Activated CD4-positive, CD25-positive, alpha-beta regulatory T cell treated with anti-CD3 and anti-CD28 coated beads, Interleukin-2, amount 50 U/mL, for 24 hours (primary cell): ENCODE measurements at places on chromosomes 2 and 18.

DNA sequence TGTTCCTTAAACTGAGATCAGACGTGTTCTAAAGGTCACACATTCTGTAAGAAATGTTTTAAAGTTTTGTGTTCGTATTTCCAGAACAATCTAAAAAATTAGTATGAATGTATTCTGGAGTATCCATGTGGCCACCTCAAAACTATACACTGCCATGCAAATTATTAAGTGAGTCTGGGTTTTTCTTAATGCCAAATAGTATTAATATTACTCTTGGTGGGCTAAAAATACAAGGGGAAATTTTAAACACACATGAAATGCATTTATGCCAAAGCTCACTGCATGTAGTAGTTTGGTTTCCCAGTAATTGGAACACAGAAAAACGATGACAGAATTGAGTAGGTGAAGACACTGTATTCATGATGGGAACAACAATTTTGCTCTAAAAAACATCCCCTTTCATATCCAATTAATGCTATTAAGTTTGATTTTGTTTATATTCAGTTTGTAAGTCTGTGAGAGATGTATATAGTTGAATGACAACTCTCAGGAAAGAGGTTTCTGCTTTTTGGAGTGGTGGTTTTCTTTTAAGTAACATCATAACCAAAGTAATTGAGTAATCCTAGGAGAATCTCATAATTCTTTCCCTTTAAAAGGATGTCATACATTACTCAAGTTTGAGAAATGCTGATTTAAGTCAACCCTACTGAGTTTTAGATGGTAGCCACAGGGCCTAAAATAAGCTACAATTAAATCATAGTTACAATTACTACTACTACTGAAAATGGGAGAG, 75.7 kb upstream of the CDCA7 start:
- ATAC-seq: no peak

GRCh38 chr2:49004036-49004626, 150.2 kb downstream of the FSHR start:
- no peak for ATAC-seq

DNA sequence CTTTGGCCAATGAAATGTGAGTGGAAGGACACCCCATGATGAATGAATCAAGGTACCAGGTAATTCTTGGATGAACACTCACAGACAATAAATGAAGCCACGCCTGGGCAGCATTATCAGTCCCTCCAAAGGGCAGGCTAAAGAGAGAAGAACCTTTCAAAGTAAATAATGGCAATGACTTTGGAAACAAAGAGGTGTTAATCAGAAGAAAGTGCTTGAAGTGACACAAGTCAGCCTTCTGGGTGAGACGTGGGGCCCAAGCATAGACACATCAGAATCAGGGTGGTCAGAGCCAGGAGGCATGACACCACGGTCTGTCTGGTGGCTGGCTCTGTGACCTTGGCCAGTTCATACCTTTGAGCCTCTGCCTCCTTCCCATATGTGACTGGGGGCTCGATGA, 103.3 kb downstream of the POLR1A start:
- ATAC-seq: no peak

DNA sequence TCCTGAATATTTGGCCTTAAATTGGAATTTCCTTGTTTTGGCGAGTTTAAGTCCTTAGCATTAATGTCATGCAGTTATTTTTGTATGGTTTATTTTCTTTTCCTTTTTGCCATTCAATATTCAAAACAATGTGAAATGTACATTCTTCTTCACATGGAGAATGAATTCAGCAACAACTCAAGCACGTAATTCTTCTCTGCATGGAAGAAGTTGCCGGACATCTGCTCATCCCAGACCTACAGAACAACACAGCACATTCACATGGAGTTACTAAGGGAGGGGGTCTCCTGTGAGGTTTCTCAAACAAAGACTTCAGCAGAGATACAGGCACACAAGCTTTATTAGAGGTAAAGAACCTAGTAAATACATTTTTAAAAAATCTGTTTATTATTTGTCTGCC, 236.8 kb downstream of the SATB2 start:
- no peak for ATAC-seq

- peak; percentile 44 for ATAC-seq
Measured at GRCh38 chr2:10441948-10442347, 6.2 kb downstream of the ODC1 start.

DNA sequence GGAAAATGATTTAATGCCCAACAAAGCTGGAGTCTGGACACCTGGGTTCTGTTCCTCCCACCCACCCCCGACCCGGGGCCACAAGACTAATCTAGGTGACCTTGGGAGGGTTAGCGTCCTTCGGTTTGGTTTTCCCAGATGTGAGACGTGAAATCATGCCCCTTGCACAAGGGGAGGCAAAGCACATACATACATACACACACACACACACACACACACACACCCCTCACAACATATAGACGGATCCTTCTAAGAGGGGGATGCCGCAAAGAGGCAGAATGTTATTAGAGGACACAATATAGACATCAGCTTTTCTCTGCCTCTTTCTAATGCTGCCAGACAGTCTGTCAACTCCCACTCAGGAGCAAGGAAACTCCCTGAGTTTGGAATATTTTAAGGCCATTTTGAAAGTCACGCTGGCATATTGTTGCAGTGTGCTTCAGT, 616 bp upstream of the RBMS1 start:
- ATAC-seq: no peak

DNA sequence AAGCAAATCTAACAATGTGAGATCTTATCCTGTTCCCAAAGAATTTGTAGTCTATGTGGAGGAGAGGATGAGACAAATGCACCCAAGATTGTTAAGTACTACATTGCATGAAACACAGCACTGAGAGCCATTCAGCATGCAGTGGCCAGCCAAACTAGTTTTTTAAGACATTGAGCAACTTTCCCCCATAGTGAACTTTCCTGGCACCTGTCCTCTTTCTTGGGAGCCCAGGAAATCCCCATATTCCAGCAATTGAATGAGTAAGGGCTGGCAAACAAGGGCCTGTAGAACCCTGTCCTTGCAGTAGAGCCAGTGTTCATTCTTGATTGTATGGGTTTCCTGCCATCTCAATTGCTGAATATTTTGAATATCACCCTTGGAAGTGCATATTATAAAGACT, 58.8 kb upstream of the FIGN start:
- ATAC-seq: no peak

- no peak for ATAC-seq
Measured at GRCh38 chr18:70188113-70188512, 17.4 kb downstream of the RTTN start.

DNA sequence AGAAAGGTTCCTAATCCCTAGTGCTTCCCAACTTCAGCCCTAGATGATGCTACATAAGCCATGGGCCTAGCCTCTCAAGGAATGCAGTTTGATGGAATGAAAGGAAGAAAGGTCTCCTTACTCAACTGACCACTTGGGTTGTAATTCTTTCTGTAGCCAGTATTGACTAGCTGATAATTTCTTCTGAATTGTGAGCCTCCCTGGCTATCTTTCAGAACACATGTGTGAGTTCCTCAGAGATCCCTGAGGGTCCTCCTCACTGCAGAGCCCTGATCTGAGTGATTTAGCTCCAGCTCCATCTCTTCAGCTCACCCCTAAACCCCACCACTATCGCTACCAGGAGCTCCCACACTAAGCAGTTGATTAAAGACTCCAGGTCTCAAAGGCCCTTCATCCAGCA, 31.5 kb downstream of the CFAP210 start:
- no peak for ATAC-seq

- ATAC-seq: peak; percentile 61
Measured at GRCh38 chr2:112793449-112793978, 9.2 kb upstream of the IL1A start.

DNA sequence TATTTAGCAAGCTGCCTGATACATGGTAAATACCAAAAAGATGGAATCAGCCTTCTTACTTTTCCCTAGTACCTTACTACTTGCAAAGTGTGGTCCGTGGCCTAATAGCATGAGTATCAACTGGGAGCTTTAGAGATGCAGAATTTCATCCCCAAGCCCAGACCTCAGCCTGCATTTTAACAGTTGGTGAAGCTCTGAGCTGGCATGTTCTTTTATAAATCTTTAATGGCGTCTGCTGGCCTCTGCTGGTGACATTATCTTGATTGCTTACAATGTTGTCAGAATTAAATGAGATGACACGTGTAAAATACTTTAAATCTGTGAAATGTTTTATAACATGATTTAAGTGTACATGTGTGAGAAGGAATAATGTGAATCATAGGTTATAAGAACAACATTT, 115.1 kb upstream of the NOSTRIN start:
- no peak for ATAC-seq

DNA sequence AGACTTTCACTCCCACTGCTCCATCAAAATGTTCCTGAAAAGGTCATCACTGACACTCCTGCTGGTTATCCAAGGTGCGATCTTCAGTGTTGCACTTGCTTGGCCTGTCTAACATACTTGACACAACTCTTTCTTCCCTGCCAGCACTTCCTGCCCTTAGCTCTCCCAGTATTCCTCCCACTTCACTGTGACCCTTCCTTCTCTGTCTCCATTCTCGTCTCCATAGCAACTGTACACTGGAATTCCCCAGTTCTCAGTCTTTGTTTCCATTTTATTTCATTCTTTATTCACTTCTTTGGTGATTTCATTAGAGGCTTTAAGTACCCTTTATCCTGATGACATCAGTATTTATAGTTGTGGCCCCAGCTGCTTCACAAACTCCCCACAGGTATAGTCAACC, 333.0 kb downstream of the IRS1 start:
- no peak for ATAC-seq

- ATAC-seq: no peak
Measured at GRCh38 chr2:171963198-171963597, 36.6 kb upstream of the METAP1D start.

DNA sequence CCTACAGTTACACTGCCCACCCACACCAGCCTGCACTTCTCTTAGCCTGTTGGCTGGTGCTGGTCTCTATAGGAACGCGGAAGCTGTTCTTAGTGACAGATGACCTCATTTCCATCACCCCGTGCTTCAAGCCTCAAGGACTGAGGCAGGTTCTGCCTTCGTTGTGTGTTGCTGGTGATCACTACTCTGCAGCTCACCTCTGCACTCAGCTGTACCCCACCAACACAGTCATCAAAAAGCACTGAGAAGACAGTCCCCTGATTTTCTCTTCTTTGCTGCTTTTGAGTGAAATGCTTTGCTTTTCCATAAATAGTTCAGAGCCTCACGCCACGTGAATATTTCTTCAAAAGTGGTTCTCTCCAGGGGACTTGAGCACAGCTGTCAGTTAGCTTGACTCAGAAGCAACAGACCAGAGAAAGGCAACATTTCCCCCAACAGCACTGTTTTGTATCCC, 225.7 kb upstream of the CCDC150 start:
- no peak for ATAC-seq

- no peak for ATAC-seq
Measured at GRCh38 chr2:8453904-8454302, 228.0 kb upstream of the ID2 start.

GRCh38 chr2:38192046-38192445, 116.1 kb upstream of the CYP1B1 start:
- ATAC-seq: no peak

GRCh38 chr2:55365303-55365702, 54.4 kb downstream of the CCDC88A start:
- ATAC-seq: no peak

- ATAC-seq: no peak
Measured at GRCh38 chr2:142877216-142877838, at the start of gene KYNU. Gene KYNU, plus strand, starts transcription at chr2:142877664. Its CDS starts 7,704 bp downstream, at chr2:142885368.

- ATAC-seq: no peak
Measured at GRCh38 chr2:156157670-156158069, 174.9 kb downstream of the NR4A2 start.

DNA sequence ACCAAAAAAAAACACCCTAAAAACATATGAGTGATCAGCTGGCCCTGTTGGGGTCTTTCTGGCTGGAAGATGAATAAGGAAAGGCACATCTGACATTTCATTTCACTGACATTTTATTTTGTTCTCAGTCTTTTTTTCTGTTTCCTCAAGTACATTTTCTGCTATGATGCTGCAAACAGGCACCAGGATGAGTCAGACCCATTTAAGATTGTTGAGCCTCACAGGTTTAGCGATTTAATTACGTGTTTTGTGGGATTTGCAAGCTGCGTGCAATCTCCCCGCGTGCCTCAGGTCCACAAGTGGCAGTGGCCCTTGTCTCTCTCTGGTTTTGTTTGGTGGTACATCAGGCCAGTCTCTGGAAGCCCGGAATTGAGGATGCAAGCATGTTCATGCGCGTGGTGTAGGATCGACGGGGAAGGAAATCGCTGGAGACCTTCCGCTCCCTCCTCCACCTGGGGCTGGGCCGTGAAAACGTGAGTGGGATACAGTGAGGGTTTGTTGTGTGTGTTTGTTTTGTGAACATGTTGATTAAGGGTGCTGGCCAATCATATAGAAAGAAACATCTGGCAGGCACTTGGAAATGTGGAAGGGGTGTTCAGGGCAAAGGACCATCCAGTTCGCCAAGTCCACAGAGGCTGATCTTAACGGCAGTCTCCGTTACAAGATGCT, 120.2 kb upstream of the ZNF516 start:
- no peak for ATAC-seq

DNA sequence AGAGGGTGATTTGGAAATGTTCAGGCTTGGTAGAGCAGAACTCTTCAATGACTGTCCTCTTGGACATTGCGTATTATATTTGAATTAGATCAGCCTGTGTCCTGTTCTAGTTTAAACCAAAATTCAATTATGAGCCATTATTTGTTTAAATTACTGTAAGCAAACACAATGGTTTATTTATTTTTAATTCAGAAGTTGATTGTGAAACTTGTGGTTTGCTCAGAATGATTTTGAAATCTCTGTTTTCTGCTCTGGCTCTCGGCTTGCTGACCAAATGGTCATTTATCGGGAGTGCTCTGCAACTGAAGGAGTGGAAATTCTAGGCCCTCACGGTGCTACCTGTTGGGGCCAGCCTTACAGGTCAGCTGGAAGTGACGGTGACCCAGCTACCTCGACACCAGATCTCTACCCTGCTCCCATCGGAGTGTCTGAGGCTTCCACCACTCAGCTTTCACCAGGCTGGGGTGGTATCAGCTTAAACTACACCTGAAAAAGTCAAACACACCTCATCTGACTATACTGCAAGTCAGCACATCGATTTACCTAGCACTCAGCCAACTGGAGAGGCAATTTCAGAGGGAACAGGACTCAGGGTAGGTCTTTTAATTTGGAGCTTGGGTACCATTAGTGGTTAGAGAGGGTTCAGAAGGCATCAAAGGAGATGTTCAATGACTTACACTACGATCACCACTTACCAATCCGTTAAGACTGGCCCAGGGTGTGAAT, 36.8 kb upstream of the GPD2 start:
- no peak for ATAC-seq

DNA sequence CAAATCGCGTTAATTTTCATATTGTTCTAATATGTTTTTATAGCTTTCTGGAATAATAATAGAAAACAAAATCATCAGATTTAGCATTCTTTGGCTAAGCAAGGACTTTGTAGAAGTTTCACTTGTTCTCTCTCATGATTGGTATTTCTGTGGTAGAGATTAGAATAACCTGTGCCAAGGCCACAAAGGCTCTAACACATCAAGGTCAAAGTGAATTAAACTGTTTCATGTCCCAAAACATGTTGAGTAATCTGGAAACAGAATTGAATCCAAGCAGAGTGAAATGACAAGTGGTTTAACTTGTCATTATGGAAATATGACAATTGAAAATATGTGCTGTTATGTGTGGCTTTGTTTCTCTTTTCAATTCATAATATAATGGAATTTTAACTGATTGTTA, 617.4 kb downstream of the CCDC85A start:
- ATAC-seq: no peak
